Stimulated activated CD4-positive, alpha-beta T cell treated with anti-CD3 and anti-CD28 coated beads, Interleukin-2, amount 100 ng/mL, for 24 hours (primary cell): ENCODE measurements at places on chromosomes 1 and 21.

- no peak for DNase-seq
Measured at GRCh38 chr1:225769687-225770086, 7.9 kb upstream of the SRP9 start.

DNA sequence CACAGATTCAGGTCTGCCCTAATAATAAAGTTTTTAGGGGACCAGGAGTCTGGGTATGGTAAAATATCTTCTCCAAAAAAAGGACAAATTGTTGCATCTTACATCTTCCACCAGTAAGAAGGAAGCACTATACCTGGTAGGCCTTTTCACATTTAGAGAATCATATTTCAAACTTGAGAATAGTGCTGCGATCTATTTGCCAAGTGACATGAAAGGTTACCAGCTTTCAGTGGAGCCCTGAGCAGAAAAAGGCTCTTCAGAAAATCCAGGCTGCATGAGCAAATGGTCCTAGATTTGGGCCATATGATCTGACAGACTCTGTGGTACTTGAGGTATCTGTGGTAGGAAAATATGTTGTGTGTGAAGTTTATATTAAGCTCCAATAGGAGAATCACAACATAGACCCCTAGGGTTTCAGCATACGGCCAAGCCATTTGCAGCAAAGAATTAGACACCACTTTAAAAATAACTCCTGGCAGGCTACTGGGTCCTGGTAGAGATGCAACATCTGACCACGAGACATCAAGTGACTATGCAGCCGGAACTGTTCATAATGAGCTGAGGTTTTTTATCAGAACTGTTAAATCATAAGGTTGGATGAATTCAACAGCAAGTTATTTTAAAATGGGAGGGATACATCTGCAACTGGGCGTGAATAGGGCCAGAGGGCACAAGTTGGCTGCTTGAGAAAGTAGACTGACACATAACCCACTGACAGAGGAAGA is 38.6 kb upstream of the CCDC190 start:
- no peak for DNase-seq

GRCh38 chr1:161111117-161111516 is 6.7 kb downstream of the PFDN2 start:
- no peak for DNase-seq

DNA sequence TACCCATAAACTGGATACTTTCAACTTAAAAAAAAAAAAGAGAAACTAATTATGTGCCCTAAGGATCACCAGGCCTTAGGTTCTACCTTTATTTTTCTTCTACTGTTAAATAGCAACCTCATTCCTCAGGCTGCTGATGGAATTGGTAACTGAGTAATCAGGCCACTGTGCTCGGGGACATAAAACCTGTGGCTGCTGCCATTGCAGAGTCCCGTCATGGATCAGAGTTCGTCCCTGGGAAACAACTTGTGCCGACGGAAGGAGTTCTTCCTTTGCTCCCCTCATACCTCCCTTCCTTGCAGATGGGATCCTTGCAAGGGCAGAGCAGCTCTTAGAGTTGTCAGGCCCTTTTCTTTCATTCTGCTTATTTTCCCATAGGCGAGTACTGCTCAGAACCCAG is 123.6 kb downstream of the PBX1 start:
- DNase-seq, result no peak

GRCh38 chr1:29420202-29420601 is 183.9 kb downstream of the PTPRU start:
- DNase-seq, result no peak

DNA sequence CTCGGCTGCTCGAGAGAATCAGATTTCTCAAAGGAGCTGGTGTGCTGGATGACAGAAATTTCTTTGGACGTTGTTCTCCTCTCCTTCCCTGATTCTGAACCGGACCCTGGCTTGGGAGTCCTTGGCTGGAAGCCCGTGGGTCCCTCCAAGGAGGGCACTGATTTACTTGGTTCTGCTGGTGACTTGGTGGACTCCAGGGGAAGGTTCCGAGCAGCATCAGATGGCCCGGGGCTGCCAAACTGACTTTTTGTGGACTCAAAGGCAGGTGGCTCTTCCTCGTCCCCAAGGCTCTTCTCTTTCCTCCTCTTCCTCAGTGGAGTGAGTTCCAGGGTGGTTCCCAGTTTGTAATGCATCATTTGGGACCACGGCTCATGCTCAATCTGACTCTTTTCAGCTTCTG is 97.9 kb upstream of the EDN2 start:
- DNase-seq, result no peak

DNA sequence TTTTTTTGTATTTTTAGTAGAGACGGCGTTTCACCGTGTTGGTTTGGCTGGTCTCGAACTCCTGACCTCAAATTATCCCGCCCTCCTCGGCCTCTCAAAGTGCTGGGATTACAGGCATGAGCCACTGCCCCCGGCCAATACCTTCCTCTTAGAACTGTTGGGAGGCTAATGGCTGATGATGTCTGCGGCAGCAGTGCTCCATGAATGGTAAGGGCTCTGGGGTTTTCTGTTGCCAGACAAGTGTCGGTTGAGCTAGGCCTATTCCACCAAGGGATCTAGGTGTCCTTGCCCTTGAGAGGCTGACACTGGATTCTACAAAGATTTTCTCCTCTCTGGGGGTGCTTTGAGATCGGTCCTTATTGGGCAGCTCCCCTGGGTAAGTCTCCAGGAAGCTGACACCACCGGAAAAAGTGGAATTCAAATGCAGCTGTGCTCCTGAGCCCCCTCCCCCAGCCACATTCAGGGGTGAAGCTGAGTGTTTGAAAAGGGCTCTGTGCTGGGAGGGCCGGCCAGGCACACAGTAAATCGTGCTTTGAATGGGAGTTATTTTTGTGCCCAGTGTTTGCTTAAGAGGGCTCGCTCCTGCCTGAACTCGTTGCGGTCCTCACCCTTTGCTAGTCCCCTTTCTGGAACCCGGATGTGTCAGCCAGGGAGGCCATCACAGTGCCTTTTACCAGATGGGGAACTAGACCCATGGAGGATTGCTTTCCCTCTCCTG is 5.2 kb downstream of the SOX13 start:
- DNase-seq, result no peak

DNA sequence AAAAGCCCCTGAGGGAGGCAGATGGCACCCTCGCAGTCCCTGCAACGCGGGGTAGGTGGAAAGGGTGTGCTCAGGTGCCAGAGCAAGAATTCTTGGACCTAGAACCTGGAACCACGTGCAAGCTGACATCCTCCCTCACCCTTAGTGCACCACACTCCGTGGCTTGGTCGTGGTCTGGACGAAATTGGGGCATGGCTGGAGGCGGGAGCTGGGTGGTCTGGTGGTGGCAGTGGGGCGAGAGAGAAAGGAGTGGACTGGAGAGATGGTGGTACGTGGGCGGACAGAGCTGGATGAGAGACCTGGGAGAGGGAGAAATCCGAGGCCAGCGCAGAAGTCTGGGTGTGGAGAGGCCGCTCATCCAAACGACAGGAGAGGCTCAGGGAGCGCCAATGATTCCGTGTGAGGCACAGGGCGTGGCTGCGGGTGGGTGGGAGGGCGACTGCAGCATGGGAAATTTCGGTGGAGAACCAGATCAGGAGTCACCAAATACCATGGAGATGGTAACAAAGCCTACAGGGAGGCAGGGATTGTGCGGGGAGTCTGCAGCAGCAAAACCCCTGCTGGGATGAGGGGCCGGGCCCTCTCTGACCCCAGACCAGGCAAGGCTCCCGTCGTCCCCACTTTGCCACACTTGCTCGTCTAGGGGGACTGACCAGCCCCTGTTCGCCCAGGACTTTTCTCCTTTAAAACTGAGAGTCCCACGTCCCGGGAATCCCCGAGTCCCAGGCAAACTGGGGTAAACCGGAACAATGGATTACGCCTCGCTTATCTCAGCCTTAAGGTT is 31.9 kb downstream of the CDCP2 start:
- DNase-seq, result no peak

DNA sequence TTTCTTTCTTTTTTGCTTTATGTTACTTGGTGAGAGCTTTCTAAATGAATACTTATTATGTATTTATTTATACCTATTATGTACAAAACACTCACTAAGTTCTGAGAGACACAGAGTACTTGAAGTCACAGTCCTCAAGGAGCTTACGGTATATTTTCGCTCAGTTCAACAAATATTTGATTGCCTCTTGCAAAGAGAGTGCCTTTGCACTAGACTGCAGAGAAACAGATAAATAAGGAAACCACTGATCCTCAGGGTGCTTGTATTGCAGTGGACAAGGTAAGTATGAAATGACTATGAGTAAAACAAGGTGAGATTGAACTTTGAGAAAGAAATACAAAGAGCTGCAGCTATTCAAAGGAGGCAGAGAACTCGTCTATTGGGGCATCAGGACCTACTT is 123.3 kb downstream of the C1orf21 start:
- no peak for DNase-seq

- no peak for DNase-seq
Measured at GRCh38 chr1:4305526-4306301, 348.7 kb upstream of the AJAP1 start.

DNA sequence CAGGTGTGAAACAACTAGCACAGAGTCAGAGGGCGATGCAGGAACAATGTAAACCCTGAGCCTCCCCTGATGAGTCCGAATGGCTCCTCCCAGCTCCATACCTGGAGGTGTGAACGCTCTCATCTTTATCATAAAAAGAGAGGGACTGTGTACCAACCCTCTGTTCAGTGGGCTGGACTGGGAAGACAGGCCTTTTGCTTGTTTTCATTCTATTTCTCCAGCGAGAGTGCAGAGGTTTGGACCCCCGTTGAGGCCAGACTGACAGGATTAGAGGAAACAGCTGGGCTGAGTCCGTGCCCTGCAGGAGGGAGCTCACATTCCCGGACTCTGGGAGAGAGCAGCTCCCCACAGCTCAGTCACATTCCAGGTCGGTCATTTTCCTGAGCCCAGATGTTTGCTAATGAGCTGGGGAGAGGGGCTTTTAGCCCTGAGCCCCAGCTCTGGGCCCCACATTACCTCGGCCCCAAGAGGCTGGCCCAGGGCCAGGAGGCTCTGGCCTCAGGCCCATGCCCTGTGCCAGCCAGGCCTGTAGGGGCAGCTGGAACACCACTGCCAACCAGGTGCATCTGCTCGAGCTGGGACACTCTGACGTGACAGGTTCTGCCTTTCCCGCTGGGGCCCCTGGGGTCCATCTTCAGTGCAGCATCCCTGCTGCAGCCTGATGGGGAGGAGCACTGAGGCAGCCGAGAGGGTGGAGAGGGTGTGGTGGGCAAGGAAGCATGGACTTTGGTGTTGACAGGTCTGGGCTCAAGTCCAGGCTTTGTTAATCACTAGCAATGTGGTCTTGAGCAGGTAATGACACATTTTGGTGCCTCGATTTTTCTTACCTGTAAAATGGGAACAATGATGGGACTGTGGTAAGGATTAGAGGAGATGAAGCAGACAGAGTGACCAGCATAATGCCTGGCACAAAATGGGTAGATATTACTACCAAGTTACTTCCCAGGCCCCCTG is 3.5 kb upstream of the NBL1 start:
- no peak for DNase-seq

DNA sequence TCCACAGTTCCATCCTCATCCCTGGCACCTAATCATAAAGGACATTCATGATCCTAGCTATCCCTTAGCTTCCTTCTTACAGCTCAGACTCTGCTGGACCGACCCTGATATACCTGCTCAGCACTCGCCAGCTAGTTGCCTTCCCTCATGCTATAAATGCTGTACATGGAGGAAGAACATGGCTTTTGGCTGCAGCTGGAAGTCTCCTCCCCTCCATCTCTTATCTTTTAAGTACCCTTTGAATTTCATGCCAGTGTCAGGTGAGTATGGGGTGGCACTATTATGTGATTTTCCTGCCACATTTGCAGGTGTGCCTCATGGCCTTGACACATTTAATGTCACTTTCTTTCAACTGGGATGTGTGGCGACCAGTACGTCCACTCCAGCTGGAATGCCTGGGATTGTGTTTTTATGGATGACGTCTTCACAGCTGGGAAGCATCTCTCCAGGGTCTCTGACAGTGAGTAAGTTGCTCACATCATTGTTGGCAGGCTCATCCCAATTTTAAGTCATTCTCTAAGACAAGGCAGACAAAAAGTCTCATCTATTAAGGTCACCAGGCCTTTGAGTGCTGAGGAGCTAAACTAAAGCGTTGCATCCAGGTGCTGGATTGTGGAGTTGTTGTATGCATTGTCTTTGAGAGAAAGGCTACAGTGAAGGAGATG is 43.4 kb downstream of the RUNX1 start:
- no peak for DNase-seq

DNA sequence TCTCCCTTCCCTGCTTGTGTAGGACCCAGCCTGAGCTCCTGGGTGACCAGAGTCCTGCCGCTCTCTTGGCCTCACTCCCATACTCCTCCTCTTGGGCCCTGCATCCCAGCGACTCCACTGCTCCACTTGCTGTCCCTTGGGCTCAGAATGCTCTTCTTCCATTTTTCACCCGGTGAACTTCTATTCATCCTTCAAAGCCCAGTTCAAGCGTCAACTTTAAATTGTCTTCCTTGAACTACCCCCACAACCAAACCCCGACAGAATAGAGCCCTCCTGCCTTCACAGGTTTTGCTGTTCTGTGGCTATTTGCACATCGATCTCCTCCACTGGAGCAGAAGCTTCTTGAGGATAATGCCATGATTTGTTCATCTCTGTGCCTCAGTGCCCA is 215.4 kb upstream of the EDN2 start:
- DNase-seq, result no peak

DNA sequence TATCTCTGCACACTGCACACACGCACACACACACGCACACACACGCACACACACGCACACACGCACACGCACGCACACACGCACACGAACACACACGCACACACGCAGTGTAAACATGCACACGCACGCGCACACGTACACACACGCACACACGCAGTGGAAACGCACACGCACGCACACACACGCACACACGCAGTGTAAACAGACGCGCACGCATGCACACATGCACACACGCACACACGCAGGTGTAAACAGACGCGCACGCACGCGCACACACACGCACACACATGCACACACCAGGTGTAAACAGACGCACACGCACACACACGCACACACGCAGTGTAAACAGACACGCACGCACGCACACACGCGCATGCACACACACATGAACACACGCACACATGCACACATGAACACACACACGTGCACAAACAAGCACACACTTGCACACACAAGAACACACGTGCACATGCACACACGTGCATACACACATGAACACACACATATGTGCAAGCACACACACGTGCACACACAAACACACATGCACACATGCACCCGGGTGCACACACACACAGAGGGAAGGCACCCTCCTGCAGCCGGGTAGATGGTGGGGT is 45.2 kb downstream of the PRDM16 start:
- no peak for DNase-seq
